ENCODE measurements at places on chromosomes 3 and 15. TPM values are rescaled to one million over a fixed set of nuclear protein-coding genes. Genes with fewer than 3 reads are reported as not detected.

Gene KIF15
- total RNA-seq = 0.53 TPM

Gene TIMP4
- 13.2 TPM for total RNA-seq

Gene C2CD4B
- total RNA-seq = 5.9 TPM

Gene ADAMTS9
- total RNA-seq = 185 TPM

Gene OCA2
- total RNA-seq = 0.98 TPM

Gene LHFPL4
- total RNA-seq = not detected

Gene MCF2L2
- 2.6 TPM for total RNA-seq

Gene GOLGA6A
- total RNA-seq = 0.98 TPM

Gene EFHB
- 8.4 TPM for total RNA-seq

Gene STX19
- total RNA-seq = 0.31 TPM

Gene ZNF662
- total RNA-seq = 19.0 TPM

Gene GABRB3
- total RNA-seq = 4.5 TPM

Gene TRPC1
- total RNA-seq = 30.4 TPM

Gene RGMA
- total RNA-seq = 47.1 TPM

Gene CNTN4
- 80.0 TPM for total RNA-seq

Gene HIGD2B
- not detected for total RNA-seq

Gene C3orf20
- 0.18 TPM for total RNA-seq

Gene GOLGA8G
- total RNA-seq = not detected

Gene CASR
- total RNA-seq = not detected

Gene PLD1
- total RNA-seq = 36.8 TPM

Gene GOLGA6D
- total RNA-seq = 0.18 TPM

Gene VIPR1
- total RNA-seq = 5.8 TPM

Gene ELL3
- total RNA-seq = 5.6 TPM
